ENCODE measurements at places on chromosomes 12 and 14.

- H3K27me3 ChIP-seq: no peaks in the 10 kb centered on the region
- H3K4me3 ChIP-seq: no peak overlapping the region
- no peak overlapping the region for H3K27ac ChIP-seq
- no peaks in the 10 kb centered on the region for H3K36me3 ChIP-seq
- DNase-seq: no peak
These were observed 40.7 kb downstream of the PPFIBP1 start for GRCh38 chr12:27564612-27565213.

- H3K27ac ChIP-seq: no peak overlapping the region
- DNase-seq: no peak
- no peaks in the 10 kb centered on the region for H3K4me1 ChIP-seq
These were observed 175.9 kb downstream of the EMP1 start for GRCh38 chr12:13372386-13372785.

GRCh38 chr12:77723308-77723707 is 107.4 kb upstream of the NAV3 start:
- no peaks in the 10 kb centered on the region for H3K36me3 ChIP-seq
- H3K4me3 ChIP-seq: no peak overlapping the region
- H3K4me1 ChIP-seq: no peaks in the 10 kb centered on the region
- no peaks in the 10 kb centered on the region for H3K27me3 ChIP-seq
- DNase-seq: no peak
- no peak overlapping the region for H3K27ac ChIP-seq

- peaks cover 1% of the 10 kb centered on the region for H3K36me3 ChIP-seq
- H3K27me3 ChIP-seq: no peaks in the 10 kb centered on the region
- H3K4me1 ChIP-seq: no peaks in the 10 kb centered on the region
- no peak overlapping the region for H3K4me3 ChIP-seq
- DNase-seq: no peak
These were observed 16.4 kb upstream of the HVCN1 start for GRCh38 chr12:110705309-110705708.

Data from activated naive CD8-positive, alpha-beta T cell treated with anti-CD3 and anti-CD28 coated beads, Interleukin-2, amount 50 U/mL, for 24 hours (primary cell).